SK-N-DZ (cell line): ENCODE measurements at places on chromosomes 1 and 21.
A peak's percentile ranks its signal among the peaks of the same experiment; 100 is the strongest.

- DNase-seq = peak; percentile 55
Observed at GRCh38 chr1:224929335-224930237, at the start of gene DNAH14. TSS of gene DNAH14 (plus strand) at chr1:224929675. CDS start at chr1:224952703, 23,028 bp downstream.

GRCh38 chr1:116844775-116845174 lies 64.9 kb upstream of the PTGFRN start:
- no peak for DNase-seq

- no peak for DNase-seq
Observed at GRCh38 chr1:41005876-41006275, 15.6 kb downstream of the SLFNL1 start.

- no peak for DNase-seq
Observed at GRCh38 chr1:208643005-208643597, 398.9 kb upstream of the PLXNA2 start.

GRCh38 chr21:45455674-45456583 lies 51.0 kb downstream of the COL18A1 start:
- DNase-seq = no peak
